Tongue (tissue), 3 donors: ENCODE measurements at places on chromosomes 6 and 20. TPM values are rescaled to one million over a fixed set of nuclear protein-coding genes. Genes with fewer than 3 reads are reported as not detected.

GRCh38 chr6:3205913-3206312, 21.5 kb downstream of the TUBB2B start:
- DNase-seq = no peak

DNA sequence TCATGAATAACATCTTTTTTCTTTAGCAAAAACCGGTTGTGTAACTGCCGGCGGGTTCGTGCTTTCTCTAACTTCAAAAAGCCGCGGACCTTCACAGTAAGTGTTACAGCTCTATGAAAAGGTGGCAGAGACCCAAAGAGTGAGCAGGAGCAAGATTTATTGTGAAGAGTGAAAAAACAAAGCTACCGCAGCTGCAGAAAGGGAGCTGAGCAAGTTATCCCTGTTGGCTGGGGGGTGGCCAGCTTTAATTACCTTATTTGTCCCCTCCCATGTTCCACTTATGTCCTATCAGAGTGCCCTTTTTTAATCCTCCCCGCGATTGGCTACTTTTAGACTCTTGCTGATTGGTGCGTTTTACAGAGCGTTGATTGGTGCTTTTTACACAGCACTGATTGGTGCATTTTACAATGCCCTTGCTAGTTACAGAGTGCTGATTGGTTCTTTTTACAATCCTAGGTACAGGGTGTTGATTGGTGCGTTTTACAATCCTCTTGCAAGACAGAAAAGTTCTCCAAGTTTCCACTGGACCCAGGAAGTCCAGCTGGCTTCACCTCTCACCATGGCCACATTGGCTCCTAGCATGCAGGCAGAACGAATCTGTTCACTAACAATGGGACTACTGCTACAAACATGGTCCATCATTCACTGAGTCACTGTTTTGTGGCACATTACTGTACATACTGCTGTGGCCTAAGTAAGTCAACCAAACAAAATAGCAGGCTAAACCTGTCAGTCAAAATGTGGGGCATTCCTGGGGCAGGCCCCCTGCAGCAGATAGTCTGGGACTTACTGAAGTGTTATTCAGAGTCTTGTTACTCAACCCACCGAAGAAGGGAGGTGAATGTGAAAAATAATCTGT, 52.8 kb downstream of the MYLIP start:
- peak; percentile 37 for DNase-seq

DNA sequence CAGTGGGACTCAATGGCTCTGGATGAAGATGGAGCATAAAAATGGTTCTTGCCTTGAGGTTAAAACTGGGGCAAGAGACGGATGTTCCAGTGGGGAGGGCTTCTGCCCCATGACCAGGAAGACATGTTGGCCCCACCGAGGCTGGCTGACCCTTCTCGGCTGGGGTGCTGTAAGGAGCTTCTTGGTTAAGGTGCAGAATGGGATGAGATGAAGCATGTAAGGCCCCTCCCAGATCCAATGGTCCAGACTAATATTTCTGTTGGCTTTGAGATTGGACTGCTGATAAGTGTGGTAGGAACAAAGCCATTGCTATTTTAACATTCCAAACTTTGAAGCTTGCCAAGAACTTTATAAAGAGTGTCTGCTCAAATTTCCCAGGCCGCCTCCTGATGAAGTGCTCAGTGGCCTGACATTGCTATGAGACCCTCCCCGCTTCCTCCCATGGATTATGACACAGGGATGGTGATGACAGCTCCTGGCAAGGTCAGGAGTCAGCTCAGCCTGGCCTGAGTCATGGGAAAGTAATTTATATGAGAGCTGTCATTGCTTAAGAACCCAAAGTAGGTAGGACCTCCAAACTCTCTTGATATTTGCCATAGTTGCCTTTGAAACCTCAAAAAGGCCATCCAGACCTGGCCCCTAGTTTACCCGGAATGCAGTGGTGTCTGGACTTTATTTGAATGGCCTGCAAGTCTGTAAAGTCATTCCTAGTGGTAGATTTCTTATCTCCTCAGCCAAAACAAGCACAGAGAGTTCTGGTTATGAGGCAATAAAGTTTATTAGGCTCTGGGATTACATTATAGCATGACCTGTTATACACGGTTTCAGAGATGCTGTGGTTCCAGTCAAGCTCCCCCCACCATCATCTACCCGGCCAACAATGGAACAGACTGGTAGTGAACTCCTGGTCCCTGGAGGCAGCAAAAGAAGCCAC, 55.2 kb downstream of the TGM2 start:
- DNase-seq = peak; percentile 91

DNAH8 gene
- total RNA-seq = 3.0 TPM

GRCh38 chr6:41917528-41917927, 3.4 kb downstream of the MED20 start:
- DNase-seq = no peak

EFCAB8 gene
- 2.3 TPM for total RNA-seq

COL9A3 gene
- 28.1 TPM for total RNA-seq

DNA sequence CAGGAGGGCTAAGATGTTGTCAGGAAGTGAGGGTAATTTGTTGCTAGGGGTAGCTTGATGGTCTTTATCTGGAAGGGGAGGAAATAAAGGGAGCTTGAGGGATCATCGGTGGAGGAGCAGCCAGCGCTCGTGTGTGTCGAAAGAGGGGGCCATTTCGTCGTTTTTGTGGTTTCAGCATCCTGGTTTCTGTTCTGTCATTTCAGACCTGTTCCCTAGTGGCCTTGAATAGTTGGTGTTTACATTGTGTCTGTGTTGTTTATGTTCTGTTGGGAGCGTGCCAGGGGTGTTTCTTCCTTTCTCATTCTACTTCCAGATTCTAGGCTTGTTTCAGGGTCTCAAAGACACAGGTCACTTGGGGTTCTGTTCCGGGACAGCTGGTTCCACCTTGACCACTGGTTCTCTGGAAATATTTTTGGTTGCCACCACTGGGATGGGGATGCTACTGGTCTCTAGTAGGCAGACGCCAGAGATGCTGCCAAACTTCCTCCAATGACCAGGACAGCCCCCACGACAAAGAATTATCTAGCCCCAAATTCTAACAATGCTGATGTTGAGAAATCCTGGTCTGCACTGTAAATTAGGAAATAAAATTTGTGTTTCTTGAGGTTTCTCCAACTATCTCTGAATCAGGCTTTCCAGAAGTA, 113.9 kb upstream of the NAA20 start:
- DNase-seq = peak; percentile 60

LIN28B gene
- total RNA-seq = 0.21 TPM

CDSN gene
- not detected for total RNA-seq

DNA sequence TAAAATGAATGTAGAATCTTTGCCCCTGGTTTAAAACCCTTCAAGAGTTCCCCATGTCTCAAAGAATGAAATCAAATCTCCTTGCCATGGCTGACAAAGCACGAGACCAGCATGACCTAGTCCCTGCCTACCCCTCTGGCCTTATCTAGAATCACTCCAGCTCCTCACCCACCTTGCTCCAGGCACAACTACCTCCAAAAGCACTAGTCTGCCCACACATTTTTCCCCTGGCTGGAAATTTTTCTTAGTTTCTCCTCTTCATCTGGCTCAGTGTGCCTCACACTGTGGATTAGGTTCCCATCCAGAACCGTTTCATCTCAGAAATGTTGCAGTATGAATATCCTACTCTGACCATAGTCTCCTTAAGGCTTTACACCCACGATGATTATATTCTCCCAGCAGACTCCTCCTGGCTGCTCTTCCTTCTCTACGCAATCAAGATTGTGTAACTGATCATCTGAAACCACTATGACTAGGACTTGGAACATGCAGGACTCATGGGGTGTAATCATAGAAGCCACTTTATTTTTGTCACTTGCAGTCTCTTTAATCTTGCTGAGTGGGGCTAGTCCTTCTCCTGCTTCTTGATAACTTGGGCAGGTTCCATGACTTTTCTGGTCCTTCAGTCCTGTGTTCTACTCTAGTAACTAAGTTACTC, 7.8 kb upstream of the MRS2 start:
- DNase-seq = no peak

ERVFRD-1 gene
- total RNA-seq = 0.10 TPM

DNA sequence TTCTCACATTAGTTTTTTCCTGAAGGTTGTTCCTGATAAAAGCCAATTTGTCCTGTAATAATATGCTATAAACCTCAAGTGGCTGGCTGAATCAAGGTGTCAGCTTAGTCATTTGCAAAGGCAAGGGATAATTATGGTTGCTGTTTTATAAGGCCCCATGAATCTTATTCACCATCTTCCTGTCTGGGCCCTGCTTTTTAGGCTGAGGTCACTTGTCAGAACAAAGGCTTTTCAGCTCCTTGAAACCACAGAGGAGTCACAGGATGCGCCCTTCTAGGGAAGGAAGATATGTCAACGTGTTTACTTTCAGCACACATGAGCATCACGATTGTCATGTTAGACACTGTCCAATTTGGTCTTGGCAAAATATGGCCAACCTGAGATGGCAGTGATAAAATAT, 64.8 kb upstream of the NAA20 start:
- DNase-seq = no peak

DNA sequence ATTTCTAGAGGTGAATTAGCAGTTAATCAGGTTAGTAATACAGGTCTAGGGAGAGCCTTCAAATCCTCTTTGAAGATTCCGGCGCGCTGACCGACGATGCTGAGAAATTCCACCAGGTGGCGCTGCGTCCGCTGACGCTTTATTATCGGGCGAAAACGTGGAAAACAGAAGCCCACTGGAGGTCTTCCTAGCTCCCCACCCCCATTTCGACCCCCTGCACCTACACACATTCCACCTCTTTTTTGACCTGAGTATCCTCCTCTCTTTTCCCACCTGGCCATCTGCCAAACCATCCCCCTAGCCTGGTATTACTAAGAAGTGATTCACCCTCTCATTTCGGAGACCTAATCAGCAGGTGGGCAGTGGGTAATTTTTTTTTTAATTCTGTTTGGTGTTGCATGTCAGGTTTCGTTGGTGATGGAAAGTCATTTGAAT, 65.4 kb upstream of the RIN2 start:
- DNase-seq = peak; percentile 68

- DNase-seq = no peak
Observed at GRCh38 chr20:57672953-57673575, 36.8 kb downstream of the PMEPA1 start.

- DNase-seq = no peak
Observed at GRCh38 chr6:85565736-85566135, 27.9 kb downstream of the SNX14 start.

LAMP5 gene
- 1.7 TPM for total RNA-seq

SLC22A1 gene
- total RNA-seq = not detected

- DNase-seq = peak; percentile 51
Observed at GRCh38 chr6:108598305-108598863, 37.7 kb downstream of the FOXO3 start.

- DNase-seq = no peak
Observed at GRCh38 chr20:49694450-49695071, 19.1 kb downstream of the B4GALT5 start.

GRCh38 chr6:114690625-114691024, 347.8 kb upstream of the HS3ST5 start:
- DNase-seq = no peak

GRCh38 chr20:38902601-38903000, 23.6 kb upstream of the FAM83D start:
- DNase-seq = no peak

DNA sequence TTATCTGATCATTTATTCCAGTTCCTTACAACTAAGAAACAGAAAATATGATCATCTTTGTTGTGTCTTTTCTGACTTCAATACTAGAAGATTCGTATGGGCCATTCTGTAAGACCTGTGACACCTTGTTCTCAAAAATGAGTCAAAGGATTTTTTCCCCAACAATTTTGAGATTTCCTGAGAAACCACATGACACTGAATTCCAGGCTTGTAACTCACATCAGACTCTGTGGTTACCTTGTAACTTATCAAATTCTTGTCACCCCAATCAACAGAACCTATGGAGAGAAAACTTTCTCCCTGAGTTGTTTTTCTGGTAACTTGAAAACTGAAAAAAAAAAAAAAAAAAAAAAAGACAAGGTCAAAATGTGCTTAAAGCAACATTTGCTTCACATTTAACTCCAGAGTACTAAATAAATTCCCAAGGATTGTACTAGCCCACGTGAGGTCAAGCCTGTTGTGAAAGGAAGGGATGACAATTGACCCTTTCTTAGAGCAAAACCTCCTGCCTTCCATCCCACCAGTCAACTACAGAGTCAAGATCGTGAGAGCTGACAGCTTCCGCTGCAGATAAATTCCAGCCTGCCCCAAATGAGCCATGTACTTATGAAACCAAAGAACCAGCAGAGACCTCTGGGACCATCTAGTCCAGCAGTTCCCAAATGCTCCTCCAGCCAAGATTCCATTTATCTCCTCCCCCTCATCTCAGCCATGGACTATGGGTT, 140.3 kb downstream of the TBX18 start:
- DNase-seq = peak; percentile 12

REM1 gene
- 4.5 TPM for total RNA-seq

DNA sequence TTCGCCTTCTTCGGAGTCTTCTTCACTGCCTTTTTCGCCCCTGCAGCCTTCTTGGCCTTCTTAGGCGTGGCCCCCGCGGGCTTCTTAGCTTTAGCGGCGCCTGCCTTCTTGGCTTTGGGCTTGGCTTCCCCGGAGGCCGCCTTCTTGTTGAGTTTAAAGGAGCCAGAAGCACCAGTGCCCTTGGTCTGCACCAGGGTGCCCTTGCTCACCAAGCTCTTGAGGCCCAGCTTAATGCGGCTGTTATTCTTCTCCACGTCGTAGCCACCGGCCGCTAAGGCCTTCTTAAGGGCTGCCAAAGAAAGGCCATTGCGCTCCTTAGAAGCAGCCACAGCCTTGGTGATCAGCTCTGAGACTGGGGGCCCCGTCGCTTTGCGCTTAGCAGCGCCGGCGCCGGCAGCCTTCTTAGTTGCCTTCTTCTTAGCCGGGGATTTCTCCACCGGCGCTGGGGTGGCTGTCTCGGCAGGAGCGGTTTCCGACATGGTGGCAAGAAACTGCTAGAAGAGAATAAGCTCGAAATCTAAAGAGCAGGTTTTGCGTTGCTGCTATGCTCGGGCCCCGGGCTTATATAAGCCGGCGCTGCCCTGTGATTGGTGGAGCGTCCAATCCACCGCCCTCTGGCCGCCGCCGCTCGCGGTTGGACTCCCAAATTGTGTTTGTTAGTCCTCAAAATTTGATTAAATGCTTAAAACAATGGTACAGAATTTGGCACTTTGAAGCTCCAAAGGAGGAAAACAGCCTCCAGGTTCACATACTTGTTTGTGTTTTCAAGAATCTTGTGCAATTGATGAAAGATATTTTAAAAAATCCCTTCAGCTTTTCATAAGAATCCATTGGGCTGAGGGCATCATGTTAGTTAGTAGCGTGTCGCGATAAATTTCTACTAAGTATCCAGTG, 44.9 kb downstream of the OR2B2 start:
- peak; percentile 95 for DNase-seq

DNA sequence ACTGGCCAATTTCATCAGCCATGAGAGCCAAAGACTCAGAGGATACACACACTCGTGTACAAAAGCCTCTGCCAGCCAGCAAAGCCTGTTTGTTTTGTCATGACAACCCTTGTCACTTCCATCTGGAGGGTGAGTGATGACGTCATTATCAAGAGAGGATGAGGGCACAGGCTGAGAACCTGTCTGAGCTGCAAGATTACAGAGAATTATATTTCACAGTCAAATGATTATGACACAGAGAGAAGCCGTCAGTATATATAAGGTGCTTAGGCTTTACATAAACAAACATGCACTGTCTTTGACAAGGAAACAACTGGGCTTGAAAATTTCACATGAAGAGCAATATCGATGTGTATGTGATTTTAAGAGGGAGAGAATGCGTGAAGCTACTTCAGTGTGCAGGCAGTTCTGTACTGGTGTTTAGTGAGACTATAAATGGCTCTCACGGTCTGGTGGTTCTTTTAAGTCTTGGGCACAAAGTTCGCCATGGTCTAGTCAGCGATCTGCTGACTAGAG, 36.5 kb upstream of the BCLAF1 start:
- peak; percentile 41 for DNase-seq
